ENCODE measurements at places on chromosomes 4 and X.
A peak's percentile ranks its signal among the peaks of the same experiment; 100 is the strongest.

DNA sequence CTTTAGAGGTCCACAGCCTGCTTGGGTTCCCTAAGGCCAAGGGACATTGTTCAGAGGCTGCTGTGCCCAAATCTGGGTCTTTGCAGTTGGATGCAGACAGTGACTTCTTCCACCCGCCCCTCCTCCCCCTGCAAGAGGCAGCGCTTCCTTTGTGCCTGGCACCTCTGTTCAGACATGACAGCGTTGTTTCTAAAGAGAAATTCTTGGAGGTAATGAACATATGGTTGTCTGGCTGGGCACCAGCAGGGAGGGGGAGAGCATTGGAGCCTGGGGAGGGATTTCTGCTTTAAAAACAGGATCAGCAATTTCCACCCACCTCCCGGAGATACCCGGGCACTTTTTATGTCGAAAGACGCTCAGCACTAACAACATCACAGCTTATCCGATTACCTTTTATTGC is 51.5 kb downstream of the PSAPL1 start:
- no peak for DNase-seq

DNA sequence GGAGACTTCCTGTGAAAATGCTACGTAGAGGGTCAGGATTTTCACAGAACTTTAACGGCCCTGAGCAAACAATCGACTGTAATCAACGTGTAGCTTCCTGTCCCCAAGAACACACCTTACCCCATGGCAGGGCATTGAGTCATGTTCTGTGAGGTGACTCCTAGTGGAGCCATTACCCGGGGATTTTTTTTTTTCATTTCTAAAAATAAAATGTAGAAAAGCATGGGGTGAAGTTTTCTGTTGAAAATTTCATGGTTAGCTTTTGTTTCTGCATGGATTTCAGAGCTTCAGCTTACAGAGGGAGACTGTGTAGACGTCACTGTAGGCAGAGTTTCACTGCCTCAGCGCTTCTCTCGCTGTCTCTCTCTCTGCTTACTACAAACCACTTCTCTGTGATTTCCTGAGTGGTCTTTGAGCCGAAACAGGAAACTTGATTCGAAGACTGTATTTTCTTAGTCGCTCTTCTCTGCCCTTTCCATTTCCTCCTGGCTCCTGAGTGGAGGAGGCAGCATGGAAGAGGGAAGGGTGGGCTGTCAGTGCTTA is 111.7 kb downstream of the NFKB1 start:
- DNase-seq, result peak; percentile 28

- DNase-seq, result no peak
These were observed 39.1 kb downstream of the LAMP2 start for GRCh38 chrX:120429776-120430540.

- DNase-seq, result no peak
These were observed 6.5 kb upstream of the GLRA3 start for GRCh38 chr4:174835536-174835935.

GRCh38 chr4:134219043-134219442 is 17.5 kb upstream of the PABPC4L start:
- DNase-seq, result no peak

GRCh38 chr4:120847019-120847582 is 75.4 kb downstream of the PRDM5 start:
- no peak for DNase-seq

DNA sequence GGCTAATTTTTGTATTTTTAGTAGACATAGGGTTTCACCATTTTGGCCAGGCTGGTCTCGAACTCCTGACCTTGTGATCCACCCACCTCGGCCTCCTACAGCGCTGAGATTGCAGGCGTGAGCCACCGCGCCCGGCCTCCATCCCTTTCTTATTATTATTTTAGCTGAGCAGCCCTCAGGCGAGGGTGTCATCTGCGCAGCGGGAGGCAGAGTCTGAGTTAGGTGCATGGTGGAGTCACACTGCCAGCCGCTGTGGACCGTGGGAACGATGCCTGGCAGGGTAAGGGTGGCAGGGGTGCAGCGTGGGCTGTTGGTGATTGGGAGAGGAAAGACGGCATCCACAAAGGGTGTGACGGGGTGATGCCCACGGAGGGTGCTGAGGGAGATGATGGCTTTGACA is 491.8 kb upstream of the FAT1 start:
- no peak for DNase-seq

GRCh38 chrX:9188117-9188516 is 154.2 kb upstream of the FAM9B start:
- no peak for DNase-seq

DNA sequence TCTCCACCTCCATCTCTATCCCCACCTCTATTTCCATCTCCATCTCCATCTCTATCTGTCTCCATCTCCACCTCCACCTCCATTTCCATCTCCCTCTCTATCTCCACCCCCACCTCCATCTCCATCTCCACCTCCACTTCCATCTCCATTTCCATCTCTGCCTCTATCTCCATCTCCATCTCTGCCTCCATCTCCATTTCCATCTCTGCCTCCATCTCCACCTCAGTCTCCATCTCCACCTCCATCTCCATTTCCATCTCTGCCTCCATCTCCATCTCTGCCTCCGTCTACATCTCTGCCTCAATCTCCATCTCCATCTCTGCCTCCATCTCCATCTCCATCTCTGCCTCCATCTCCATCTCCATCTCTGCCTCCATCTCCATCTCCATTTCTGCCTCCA is 40.8 kb upstream of the CHRNA9 start:
- no peak for DNase-seq

- DNase-seq, result no peak
These were observed 222.1 kb upstream of the RPL34 start for GRCh38 chr4:108398316-108398715.

GRCh38 chrX:151359341-151359740 is 37.7 kb upstream of the VMA21 start:
- DNase-seq, result no peak

All from stimulated activated CD8-positive, alpha-beta memory T cell treated with anti-CD3 and anti-CD28 coated beads, Interleukin-7, amount 100 ng/mL, for 48 hours (primary cell).